Fibroblast of lung (primary cell): ENCODE measurements at places on chromosomes 16 and 17. TPM values are rescaled to one million over a fixed set of nuclear protein-coding genes. Genes with fewer than 3 reads are reported as not detected.

- no peak overlapping the region for H3K4me3 ChIP-seq
- H3K4me1 ChIP-seq: peaks cover 2% of the 10 kb centered on the region
- no peaks in the 10 kb centered on the region for H3K36me3 ChIP-seq
- peaks cover 9% of the 10 kb centered on the region for H3K27me3 ChIP-seq
- no peak overlapping the region for H3K27ac ChIP-seq
- DNase-seq: peak; percentile 57
Observed at GRCh38 chr17:21513012-21513570, 136.9 kb downstream of the KCNJ12 start.

DNA sequence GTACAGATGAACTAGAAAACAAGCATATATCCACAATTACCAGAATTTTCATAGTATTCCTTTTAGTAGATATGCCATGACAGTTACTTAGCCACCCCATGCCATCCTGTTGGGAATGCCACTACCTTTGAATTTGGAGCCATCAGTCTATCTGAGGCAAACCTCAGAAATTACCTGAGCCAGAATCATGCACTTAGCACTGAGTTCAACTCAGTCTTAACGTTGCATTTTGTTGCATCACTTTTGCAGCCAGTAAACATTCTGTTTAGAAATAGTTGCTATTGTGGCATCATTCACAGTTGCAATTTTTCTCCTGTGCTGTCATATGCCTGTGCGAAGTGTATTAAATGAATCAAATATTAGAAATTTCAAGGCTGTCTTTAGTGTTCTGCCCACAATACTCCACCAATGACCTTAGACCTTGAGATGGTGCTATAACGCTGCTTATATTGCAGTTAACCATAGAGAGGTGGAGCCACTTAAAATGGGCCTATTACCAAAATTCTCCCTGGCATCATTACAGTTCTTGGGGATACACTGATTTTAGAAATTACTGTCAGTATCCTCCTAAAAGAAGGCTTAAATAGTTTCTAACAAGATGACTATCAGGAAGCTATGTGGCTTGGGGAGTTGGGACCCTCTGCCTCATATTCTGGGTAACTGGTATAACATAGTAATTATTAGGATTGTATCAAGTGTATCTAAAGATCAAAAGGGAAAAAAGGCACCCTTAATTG, 11.1 kb downstream of the PTRH2 start:
- no peak for DNase-seq
- peaks cover 23% of the 10 kb centered on the region for H3K36me3 ChIP-seq
- no peak overlapping the region for H3K27ac ChIP-seq
- H3K4me1 ChIP-seq: no peaks in the 10 kb centered on the region
- H3K27me3 ChIP-seq: no peaks in the 10 kb centered on the region
- H3K4me3 ChIP-seq: no peak overlapping the region

PLA2G15 gene
- total RNA-seq: 14.9 and 28.7 TPM in 2 replicates

KRTAP17-1 gene
- total RNA-seq: not detected in 2 replicates

TOX3 gene
- not detected in 2 replicates for total RNA-seq
